RPMI7951 (cell line): ENCODE measurements at places on chromosomes 1 and 21. TPM values are rescaled to one million over a fixed set of nuclear protein-coding genes. Genes with fewer than 3 reads are reported as not detected.

TTLL7 gene
- total RNA-seq: 12.0 and 15.4 TPM in 2 replicates

- peak; percentile 88 for DNase-seq
Measured at GRCh38 chr21:41648591-41649031, 118.2 kb downstream of the RIPK4 start.

GRCh38 chr21:25176637-25177412 lies 430.5 kb downstream of the MRPL39 start:
- DNase-seq: peak; percentile 45

- DNase-seq: peak; percentile 3
Measured at GRCh38 chr1:193569096-193569982, 382.9 kb upstream of the B3GALT2 start.

- peak; percentile 38 for DNase-seq
Measured at GRCh38 chr1:33517596-33518250, 45.3 kb downstream of the ZSCAN20 start.

DNA sequence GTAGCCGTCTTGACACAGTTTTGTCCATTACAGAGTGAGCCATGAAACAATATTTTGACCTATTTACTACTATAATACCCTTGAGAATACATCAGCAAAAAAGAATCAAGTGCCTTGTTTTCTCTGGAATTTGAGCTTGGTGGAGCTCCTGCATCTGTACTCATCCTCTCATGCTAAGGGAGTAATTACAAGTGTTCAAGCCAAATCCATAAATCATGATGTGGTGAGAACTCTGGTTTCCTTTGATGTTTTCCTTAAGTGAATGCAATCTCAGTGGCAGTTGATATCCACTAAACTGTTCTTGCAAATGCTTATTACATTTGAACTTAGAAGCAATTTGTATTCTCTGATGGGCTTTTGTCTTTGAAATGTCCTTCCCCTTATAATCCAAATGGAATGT lies 824.6 kb upstream of the TMPRSS15 start:
- DNase-seq: no peak
